ENCODE measurements at places on chromosomes 12 and 14. TPM values are rescaled to one million over a fixed set of nuclear protein-coding genes. Genes with fewer than 3 reads are reported as not detected.

OVCH1 gene
- not detected for total RNA-seq

NR4A1 gene
- total RNA-seq: 8.8 TPM

ARHGEF25 gene
- 1.4 TPM for total RNA-seq

DNA sequence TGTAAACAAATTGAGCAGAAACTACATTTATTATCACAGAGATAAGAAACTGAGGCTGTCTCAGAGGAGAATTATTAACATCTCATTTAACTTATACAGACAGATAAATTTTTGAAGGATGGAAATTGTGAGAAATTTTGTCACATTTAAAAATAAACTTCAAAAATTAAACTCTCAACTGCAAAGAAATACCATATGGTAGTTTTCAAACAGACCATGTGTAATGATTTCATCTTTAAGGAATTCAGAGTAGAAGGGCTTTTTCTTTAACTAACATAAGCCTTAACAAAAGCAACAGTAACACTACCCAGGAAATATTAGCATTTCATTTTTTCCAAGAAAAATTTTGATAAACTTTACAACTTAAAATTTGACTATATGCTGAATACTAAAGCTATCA lies 26.6 kb downstream of the NUP37 start:
- no peak overlapping the region for H3K4me3 ChIP-seq
- peaks cover 24% of the 10 kb centered on the region for H3K36me3 ChIP-seq
- no peak for DNase-seq
- no peaks in the 10 kb centered on the region for H3K4me1 ChIP-seq

All from activated naive CD8-positive, alpha-beta T cell treated with anti-CD3 and anti-CD28 coated beads, Interleukin-2, amount 10 ng/mL, durations not matched to agents 7 days and 5 days (primary cell).